Esophagus squamous epithelium (tissue), 5 donors: ENCODE measurements at places on chromosomes 2 and 18.

- no peak for DNase-seq
Measured at GRCh38 chr2:48532824-48533223, 2.9 kb downstream of the STON1 start.

DNA sequence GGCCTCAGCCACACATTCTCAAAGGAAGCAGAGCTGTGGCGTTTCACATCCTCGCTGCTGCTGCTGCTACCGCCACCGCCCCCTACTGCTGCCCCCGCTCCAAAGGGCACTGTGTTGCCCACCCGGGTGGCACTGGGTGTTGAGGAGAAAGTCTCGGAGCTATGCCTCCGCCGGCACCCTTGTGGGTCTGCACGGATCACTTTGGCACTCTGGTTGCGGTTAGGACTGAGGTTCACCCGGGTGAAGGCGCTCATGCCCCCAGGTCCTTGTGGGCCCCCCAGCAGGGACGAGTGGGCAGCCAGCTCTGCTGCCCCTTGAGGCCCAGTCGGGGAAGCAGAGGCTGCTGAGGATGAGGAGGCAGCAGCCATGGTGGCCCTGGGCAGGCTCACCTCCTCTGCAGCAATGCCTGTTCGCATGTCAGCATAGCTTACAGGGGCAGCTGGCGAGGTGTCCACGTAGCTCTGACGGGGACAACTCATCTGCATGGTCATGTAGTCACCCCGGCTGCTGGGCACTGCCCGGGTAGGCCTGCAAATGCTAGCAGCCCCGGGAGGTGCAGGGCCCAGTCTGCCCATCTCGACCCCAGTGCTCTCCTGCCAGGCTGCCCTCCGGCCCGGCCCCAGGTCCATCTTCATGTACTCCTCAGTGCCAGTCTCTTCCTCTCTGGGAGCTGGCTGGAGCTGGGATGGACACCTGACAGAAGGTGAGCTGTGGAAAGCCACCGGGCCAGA is 4.2 kb downstream of the IRS1 start:
- DNase-seq, result no peak

- no peak for DNase-seq
Measured at GRCh38 chr2:69271831-69272257, 115.2 kb downstream of the GFPT1 start.

DNA sequence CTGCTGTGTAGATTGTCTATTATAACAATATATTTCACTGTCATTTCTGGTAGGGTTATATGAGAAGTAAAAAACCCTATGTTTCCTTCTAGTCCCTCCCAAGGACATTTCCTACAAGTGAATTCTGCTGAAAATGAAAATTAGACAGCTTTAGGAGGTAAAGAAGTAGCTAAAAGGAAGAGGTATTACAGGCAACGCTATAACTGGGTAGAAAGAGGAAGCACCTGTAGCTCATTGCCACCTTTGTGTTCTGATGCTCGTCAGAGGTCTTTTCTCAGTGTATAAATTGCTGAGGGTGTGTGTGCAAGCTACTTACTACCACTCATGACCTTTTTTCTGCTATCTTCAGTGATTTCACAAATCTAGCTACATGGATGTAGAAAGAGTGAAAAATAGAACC is 1.4 kb downstream of the DNAJC10 start:
- no peak for DNase-seq

- DNase-seq, result no peak
Measured at GRCh38 chr18:59909289-59910036, 9.7 kb downstream of the PMAIP1 start.

- DNase-seq, result no peak
Measured at GRCh38 chr2:142217804-142218203, 87.0 kb upstream of the LRP1B start.

DNA sequence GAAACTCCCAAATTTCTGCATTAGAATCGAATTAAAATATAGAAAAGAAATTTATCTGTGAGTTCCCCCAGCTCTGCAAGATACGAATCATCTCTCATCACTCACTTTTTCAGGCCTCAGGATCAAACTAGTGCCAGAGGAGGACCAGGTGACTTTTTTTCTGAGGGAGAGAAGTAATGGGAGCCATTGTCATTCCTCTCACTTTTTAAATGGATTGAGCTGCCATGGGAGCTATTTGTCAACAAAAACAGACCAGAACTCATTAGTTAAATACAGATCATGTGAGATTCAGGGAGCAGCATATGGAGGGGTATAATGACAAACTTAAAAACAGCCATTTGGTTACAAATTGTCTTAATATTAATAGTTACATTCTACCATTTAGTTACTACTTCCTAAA is 594.4 kb downstream of the DPP10 start:
- no peak for DNase-seq

DNA sequence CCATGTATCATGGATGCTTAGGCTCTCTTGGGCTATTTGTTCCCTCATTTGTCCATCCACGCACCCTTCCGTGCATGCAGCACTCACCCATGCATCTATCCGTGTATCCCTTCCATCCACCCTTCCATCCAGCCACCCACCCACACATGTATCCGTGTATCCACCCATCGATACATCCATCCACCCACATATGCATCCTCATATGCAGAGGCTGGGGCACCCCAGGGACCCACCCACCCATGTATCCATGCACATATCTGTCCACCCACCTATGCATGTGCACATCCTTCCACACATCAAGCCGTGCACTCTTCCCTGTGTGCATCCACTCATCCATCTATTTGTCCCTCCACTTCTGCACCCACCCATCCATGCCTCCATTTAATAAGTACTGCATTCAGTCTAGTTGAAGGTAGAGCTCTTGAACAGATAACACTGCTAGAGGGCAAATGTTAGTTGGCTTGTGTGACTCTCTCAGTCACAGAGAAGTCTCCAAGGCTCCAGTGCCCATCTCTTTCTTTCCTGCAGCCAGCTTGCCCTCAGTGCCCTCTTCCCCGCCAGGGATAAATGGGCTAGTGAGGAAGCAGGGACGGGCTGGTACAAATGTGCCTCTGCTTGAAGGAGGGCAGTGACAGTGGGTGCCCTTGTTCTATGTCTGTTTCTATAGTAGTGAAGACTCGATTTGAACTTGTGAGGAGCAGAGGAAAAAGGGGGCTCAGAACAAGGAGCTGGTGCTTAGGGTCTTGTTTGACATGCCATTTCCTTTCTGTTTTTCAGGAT is 61.5 kb downstream of the EMILIN2 start:
- no peak for DNase-seq

- DNase-seq, result no peak
Measured at GRCh38 chr2:89833780-89834117, 1142.3 kb downstream of the RPIA start.
